ENCODE measurements at places on chromosomes 4 and X. TPM values are rescaled to one million over a fixed set of nuclear protein-coding genes. Genes with fewer than 3 reads are reported as not detected.

DNA sequence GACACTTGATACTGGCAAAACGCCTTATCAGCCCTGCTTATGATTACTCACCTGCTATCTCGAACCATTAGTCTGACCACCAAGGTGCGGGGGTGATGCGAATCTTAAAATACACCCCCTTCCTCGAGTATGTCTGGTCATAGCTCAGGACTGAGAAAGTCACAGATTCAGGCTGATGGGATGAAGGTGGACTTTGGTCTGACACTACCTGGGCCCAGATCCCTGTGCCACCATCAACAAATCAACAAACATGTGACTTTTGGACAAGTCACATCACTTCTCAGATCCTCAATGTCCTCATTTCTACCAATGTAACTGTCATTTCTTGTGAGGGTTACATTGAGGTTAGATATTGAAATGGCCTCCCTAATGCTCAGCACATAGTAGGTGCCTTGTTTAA lies 9.8 kb upstream of the MSN start:
- H3K4me1 ChIP-seq = no peaks in the 10 kb centered on the region
- no peaks in the 10 kb centered on the region for H3K36me3 ChIP-seq
- H3K27me3 ChIP-seq = no peaks in the 10 kb centered on the region
- DNase-seq = no peak
- no peak overlapping the region for H3K27ac ChIP-seq

The ATP5ME gene
- total RNA-seq = 722 TPM

DNA sequence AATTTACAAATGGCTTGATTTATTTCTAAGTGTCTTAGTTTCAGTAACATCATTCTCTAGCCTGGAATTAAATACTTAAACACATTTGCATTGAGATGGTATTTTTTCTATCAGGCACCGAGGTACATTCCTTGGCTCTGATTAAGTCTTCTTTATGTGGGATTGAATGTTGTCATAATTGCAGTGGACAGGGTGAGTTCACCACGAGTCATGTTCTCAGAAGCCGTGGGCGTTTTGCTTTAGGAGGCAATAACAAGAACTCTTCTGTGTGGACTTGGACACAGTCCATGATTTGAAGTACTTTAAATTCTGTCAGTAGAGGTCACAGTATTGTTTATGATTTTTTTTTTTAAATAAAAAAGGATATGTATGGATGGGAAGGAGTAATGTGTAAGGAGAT lies 57.1 kb upstream of the EFHC2 start:
- H3K36me3 ChIP-seq = no peaks in the 10 kb centered on the region
- H3K27ac ChIP-seq = no peak overlapping the region
- no peaks in the 10 kb centered on the region for H3K4me1 ChIP-seq
- peak; percentile 40 for DNase-seq

The AWAT2 gene
- total RNA-seq = not detected

- H3K27me3 ChIP-seq = peaks cover 39% of the 10 kb centered on the region
- no peaks in the 10 kb centered on the region for H3K36me3 ChIP-seq
- DNase-seq = no peak
- H3K27ac ChIP-seq = no peak overlapping the region
- H3K4me3 ChIP-seq = no peak overlapping the region
Measured at GRCh38 chr4:7387925-7388324, 46.8 kb downstream of the PSAPL1 start.

DNA sequence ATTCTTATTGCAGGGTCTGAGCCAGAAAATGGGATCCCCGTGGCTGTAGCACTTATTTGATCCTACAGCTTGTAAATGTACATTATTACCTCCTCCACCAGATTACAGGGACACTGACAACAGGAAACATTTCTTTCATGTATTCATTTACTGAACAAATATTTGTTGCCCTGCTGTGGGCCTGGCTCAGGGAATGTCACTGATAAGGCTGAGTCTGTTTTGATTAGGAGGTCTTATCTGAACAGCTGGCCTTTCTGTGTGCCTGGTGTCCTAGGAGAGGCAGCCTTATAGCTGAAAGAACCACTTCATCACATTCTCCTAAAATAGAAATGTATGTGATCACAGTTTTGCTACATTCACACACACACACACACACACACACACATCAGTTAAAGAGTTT lies 45.5 kb upstream of the PROM1 start:
- no peaks in the 10 kb centered on the region for H3K27me3 ChIP-seq
- DNase-seq = no peak
- no peak overlapping the region for H3K27ac ChIP-seq

- H3K4me1 ChIP-seq = peaks cover under 1% of the 10 kb centered on the region
- no peak for DNase-seq
- no peaks in the 10 kb centered on the region for H3K36me3 ChIP-seq
- H3K27me3 ChIP-seq = peaks cover 22% of the 10 kb centered on the region
- H3K27ac ChIP-seq = no peak overlapping the region
Measured at GRCh38 chrX:24463077-24463476, 2.0 kb upstream of the PDK3 start.

The KCNIP4 gene
- 0.44 TPM for total RNA-seq

GRCh38 chr4:113732-114131 lies 10.6 kb upstream of the ZNF718 start:
- H3K4me3 ChIP-seq = no peak overlapping the region
- H3K36me3 ChIP-seq = no peaks in the 10 kb centered on the region
- DNase-seq = no peak
- peaks cover 24% of the 10 kb centered on the region for H3K27me3 ChIP-seq
- H3K27ac ChIP-seq = no peak overlapping the region

GRCh38 chr4:80385397-80386280 lies 50.1 kb downstream of the CFAP299 start:
- no peak for DNase-seq
- H3K4me1 ChIP-seq = no peaks in the 10 kb centered on the region
- H3K4me3 ChIP-seq = no peak overlapping the region
- no peaks in the 10 kb centered on the region for H3K27me3 ChIP-seq
- H3K27ac ChIP-seq = no peak overlapping the region

- H3K27ac ChIP-seq = no peak overlapping the region
- DNase-seq = no peak
- no peaks in the 10 kb centered on the region for H3K4me1 ChIP-seq
- H3K27me3 ChIP-seq = no peaks in the 10 kb centered on the region
- no peaks in the 10 kb centered on the region for H3K36me3 ChIP-seq
Measured at GRCh38 chr4:126451237-126451873, 1136.6 kb downstream of the FAT4 start.

DNA sequence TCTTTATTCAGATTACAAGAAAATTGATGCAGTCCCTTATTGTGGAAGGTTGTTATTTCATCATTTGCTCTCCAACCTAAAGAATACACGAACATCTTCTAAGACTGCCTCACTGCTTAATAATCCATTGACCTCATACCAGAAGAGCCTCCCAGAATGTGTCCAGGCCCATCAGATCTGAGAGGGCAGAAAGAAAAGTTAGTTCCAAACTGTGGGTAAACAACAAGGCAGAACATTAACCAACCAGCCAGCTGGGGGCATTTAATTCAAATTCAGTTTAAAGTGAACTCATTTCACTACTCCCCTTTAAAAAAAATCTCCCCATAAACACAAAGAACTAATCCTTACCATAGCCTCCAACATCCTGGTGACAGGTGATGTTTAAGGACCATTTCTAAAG lies 13.8 kb downstream of the GPC4 start:
- peaks cover 17% of the 10 kb centered on the region for H3K27me3 ChIP-seq
- H3K27ac ChIP-seq = no peak overlapping the region
- H3K36me3 ChIP-seq = no peaks in the 10 kb centered on the region
- H3K4me3 ChIP-seq = no peak overlapping the region

GRCh38 chr4:10682397-10682796 lies 2.2 kb downstream of the CLNK start:
- no peak overlapping the region for H3K27ac ChIP-seq
- no peak overlapping the region for H3K4me3 ChIP-seq
- DNase-seq = no peak
- no peaks in the 10 kb centered on the region for H3K36me3 ChIP-seq
- no peaks in the 10 kb centered on the region for H3K27me3 ChIP-seq
- H3K4me1 ChIP-seq = no peaks in the 10 kb centered on the region

DNA sequence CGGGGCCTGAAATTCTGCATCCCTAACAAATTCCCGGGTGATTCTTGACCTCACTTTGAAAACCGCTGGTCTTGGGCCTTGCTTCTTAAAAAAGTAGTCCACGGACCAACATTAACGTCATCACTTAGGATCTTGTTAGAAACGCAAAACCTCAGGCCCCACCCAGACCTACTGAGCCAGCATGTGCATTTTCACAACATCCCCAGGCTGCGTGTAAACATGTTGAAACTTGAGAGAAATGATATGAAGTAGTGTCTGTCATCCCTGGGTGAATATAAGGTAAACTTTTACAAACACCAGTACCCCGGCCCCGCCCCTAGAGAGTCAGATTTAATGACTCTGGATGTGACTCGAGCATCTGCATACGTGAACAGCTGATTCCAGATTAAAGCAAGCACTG lies 33.7 kb downstream of the SORBS2 start:
- H3K4me3 ChIP-seq = no peak overlapping the region
- H3K27ac ChIP-seq = no peak overlapping the region
- DNase-seq = no peak
- peaks cover 3% of the 10 kb centered on the region for H3K27me3 ChIP-seq

The DUX4 gene
- total RNA-seq = not detected

- peak overlapping the region; percentile 60 for H3K27ac ChIP-seq
- H3K27me3 ChIP-seq = peaks cover 2% of the 10 kb centered on the region
- H3K4me1 ChIP-seq = no peaks in the 10 kb centered on the region
Measured at GRCh38 chrX:79161655-79162054, 17.2 kb downstream of the GPR174 start.

The ANKRD37 gene
- 12.3 TPM for total RNA-seq

- H3K27me3 ChIP-seq = no peaks in the 10 kb centered on the region
- H3K4me1 ChIP-seq = no peaks in the 10 kb centered on the region
- no peak overlapping the region for H3K4me3 ChIP-seq
- H3K27ac ChIP-seq = no peak overlapping the region
- no peaks in the 10 kb centered on the region for H3K36me3 ChIP-seq
Measured at GRCh38 chr4:144181391-144181790, 40.9 kb upstream of the GYPA start.

The PFKFB1 gene
- 0.35 TPM for total RNA-seq

GRCh38 chrX:1422135-1422465 lies 30.2 kb upstream of the SLC25A6 start:
- H3K36me3 ChIP-seq = peaks cover 39% of the 10 kb centered on the region
- no peaks in the 10 kb centered on the region for H3K4me1 ChIP-seq
- no peak for DNase-seq
- no peak overlapping the region for H3K27ac ChIP-seq
- peaks cover 2% of the 10 kb centered on the region for H3K27me3 ChIP-seq
- H3K4me3 ChIP-seq = no peak overlapping the region

- H3K27me3 ChIP-seq = no peaks in the 10 kb centered on the region
- DNase-seq = no peak
- no peak overlapping the region for H3K4me3 ChIP-seq
- no peak overlapping the region for H3K27ac ChIP-seq
- no peaks in the 10 kb centered on the region for H3K36me3 ChIP-seq
- H3K4me1 ChIP-seq = no peaks in the 10 kb centered on the region
Measured at GRCh38 chr4:144801731-144802130, 155.8 kb downstream of the HHIP start.

The ARAP2 gene
- total RNA-seq = 1.6 TPM

DNA sequence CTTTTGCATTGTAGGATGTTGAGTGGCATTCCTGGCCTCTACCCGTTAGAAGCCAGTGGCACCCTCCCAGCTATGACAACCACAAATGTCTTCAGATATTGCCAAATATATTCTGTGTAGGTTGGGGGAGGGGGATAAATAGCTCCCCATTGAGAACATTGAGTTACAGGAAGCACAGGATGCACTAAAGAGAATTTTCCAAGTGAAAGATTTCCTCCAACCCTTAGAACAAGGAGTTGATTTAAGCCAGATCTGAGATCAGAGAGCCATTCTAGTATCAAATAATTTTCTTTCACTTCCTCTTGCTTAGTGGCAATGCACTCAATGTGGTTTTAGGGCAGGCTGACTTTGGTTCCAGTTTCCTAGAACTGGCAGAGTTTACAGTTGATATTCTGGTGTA lies 436.6 kb downstream of the C4orf33 start:
- H3K27me3 ChIP-seq = no peaks in the 10 kb centered on the region
- no peaks in the 10 kb centered on the region for H3K4me1 ChIP-seq
- no peak overlapping the region for H3K27ac ChIP-seq
- H3K4me3 ChIP-seq = no peak overlapping the region

All from muscle of leg (tissue), 16 donors.